H1 (cell line): ENCODE measurements at places on chromosomes 1 and 21. TPM values are rescaled to one million over a fixed set of nuclear protein-coding genes. Genes with fewer than 3 reads are reported as not detected.

DNA sequence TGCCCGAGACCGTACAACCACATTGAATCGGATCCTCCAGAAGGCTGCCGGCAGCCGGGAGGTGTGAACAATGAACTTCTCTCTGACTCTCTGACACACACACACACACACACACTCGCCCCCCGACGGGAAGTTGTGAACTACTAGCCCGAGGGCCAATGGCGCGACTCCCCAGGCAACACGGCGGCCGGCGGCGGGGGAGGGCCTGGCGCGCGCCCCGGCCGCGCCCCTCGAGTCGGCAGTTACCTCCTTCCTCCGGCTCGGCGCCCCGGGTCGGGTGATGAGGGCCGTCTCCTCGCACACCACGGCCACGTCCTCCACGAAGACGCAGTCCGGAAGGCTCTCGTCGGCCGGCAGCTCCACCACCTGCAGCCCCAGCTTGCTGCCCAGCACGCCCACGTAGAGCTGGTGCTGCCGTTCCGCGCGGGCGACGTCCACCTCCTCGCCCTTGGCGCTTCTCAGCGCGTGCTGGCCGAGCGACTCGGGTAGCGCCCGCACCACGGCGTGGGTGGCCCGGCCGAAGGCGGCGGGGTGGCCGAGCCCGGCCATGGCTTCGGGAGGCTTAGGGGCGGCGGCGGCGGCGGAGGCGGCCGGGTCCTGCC, 361 bp downstream of the DDAH1 start:
- H3K4me3 ChIP-seq = peak overlapping the region; percentile 87
- no peaks in the 10 kb centered on the region for H3K36me3 ChIP-seq
- no peak overlapping the region for H3K27ac ChIP-seq
- H3K4me1 ChIP-seq = peaks cover 2% of the 10 kb centered on the region
- peak; percentile 83 for DNase-seq

DNA sequence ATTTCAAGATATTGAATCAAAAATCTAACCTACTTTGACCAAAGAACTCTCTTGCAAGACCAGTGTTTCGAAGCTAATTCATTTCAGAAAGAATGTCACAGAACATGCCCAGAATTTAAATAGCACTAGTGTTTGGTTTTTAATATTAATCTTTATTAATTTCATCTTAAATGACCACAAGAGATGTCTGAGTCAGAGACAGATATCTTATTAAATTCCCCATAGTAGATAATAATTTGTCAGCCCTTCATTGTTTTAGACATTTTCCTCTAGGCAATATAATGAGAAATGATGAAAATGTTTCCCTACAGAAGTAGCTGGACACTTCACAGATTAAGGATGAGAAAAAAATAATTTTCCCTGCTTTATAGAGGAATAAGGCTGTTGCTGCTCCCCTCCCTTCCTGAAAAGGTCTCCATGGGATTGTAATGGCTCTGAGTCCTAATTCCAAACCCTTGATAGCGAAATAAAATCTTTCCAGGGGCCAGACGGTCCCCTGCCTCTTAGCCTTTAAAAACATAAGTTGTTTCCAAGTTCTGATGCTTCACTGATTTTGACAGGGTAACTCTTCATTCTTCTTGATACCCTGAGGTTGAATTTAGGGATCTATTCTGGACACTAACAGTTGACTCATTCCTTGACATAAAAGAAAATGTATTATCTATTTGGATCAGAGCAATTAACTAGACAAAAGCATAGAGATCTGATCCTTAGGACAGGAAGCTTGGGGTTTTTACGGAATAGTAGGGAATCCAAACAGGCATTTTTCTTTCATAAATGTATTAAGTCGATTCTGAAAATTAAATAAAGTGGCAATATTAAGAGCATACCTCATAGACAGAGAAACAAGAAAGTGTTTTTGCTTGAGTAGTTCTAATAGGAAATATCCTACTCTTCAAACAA, 820.8 kb downstream of the BRINP3 start:
- H3K27ac ChIP-seq = no peak overlapping the region
- no peaks in the 10 kb centered on the region for H3K36me3 ChIP-seq
- no peaks in the 10 kb centered on the region for H3K4me1 ChIP-seq
- DNase-seq = no peak
- no peaks in the 10 kb centered on the region for H3K27me3 ChIP-seq

- H3K36me3 ChIP-seq = no peaks in the 10 kb centered on the region
- H3K4me3 ChIP-seq = no peak overlapping the region; the same call in 1 of the 2 replicates
- no peak overlapping the region for H3K27ac ChIP-seq
- H3K4me1 ChIP-seq = peaks cover 21% of the 10 kb centered on the region
- peak; percentile 91 for DNase-seq
- H3K27me3 ChIP-seq = no peaks in the 10 kb centered on the region
Measured at GRCh38 chr1:11784993-11785769, 20.6 kb downstream of the MTHFR start.

DNA sequence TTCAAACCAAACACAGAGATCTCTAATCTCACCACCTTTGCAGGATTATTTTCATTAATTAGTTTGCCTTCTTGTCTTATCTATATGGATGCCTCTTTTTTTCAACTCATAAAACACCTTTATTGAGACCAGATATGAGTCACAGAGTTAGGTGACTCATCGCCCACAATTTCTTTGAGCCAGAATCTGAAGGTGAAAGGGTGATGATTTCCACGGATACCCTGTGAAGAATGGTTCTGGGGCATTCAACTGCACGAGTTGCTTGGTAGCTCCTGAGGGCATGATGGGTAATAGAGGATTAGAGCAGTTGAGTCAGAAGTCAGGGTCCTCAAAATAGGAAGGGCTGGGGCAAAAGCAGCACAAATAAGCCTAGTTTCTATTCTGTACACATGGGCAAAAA, 128.2 kb downstream of the TBX19 start:
- H3K27me3 ChIP-seq = no peaks in the 10 kb centered on the region
- no peaks in the 10 kb centered on the region for H3K4me1 ChIP-seq
- H3K27ac ChIP-seq = no peak overlapping the region
- DNase-seq = no peak
- no peak overlapping the region for H3K4me3 ChIP-seq
- no peaks in the 10 kb centered on the region for H3K36me3 ChIP-seq

Gene OLIG2
- total RNA-seq = 0.11 TPM in 1 of 2 replicates, not detected in the other
